Stimulated activated CD4-positive, alpha-beta T cell treated with anti-CD3 and anti-CD28 coated beads, Interleukin-1b, Interleukin-23, amount 100 ng/mL, for 1 hour (primary cell): ENCODE measurements at places on chromosomes 2 and 18.

DNA sequence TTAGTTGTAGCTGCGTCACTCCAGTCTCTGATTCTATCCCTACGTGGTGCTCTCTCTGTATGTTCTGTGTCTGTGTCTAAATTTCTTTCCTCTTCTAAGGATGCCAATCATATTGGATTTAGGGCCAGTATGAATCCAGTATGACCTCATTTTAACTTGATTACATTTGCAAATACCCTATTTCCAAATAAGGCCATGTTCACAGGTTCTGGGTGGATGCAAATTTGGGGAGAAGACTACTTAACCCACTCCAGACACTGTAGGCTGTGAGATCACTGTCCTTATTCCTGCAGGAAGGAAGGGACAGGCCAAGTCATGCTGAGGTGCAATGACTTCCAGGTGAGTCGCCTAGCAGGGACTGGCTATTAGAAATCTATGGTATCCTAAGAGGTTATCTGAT lies 272.2 kb downstream of the CELF4 start:
- no peak for DNase-seq

DNA sequence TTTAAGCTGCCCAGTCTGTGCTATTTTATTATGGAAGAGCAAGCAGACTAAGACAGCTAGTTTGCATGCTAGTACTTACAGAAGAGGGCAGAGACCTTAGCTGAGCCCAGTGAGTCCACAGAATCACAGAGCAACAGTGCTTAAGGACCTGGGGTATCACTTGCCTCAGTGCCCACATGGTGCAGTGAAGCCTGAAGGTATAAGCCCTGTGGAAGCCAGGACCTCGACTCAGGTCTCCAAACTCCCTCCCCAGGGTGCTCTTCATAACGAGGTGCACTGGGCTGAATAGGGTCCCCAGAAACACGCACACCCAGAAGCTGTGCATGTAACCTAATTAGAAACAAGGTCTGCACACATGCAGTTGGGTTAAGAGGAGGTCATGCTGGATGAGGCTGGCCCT lies 718.1 kb downstream of the GALR1 start:
- no peak for DNase-seq

- DNase-seq = no peak
Observed at GRCh38 chr18:2846636-2847316, at the start of gene EMILIN2. Gene EMILIN2 (plus strand): TSS chr18:2847006. CDS start chr18:2847189, 183 bp downstream.

DNA sequence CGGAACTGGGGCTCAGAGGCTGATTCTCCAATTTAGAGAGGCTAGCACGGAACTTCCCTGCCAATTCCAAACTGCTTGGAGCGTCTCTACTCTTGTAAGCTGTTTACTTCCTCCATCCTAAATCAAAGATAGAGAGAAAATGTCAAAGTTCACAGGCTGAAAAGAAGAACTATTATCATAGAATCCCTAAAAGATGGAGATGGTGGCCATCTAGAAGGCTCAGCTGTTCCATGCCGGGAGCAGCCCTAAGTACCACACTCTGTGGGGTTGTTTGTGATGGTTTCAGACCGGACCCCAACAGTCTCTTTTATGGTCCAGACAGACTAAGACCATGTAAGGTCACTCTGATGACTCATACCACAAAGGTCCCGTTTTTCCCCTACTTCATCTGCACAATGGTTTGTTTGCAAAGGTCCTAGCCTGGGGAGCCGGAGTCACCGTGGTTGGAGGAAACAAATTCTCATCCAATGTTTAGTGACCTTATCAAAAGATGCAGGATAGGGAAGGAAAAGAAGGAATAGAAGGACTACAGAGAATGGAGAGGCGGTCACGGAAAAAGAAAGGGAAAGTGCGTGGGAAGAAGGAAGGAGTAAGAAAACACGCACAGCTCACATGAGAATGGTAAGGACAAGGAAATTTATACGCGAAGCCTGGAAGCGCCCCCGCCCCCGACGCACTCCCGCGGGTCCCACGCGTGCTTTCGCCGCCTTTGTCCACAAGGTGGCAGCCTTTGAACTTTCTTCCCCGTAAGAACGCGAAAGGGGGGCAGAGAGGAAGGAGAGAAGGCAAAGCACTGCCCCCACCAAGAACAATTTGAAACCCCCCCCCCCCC lies 453 bp upstream of the ANTXR1 start:
- DNase-seq = no peak

GRCh38 chr2:89763254-89763580 lies 1071.7 kb downstream of the RPIA start:
- DNase-seq = no peak

- no peak for DNase-seq
Observed at GRCh38 chr18:49247781-49248180, 212.7 kb downstream of the DYM start.

DNA sequence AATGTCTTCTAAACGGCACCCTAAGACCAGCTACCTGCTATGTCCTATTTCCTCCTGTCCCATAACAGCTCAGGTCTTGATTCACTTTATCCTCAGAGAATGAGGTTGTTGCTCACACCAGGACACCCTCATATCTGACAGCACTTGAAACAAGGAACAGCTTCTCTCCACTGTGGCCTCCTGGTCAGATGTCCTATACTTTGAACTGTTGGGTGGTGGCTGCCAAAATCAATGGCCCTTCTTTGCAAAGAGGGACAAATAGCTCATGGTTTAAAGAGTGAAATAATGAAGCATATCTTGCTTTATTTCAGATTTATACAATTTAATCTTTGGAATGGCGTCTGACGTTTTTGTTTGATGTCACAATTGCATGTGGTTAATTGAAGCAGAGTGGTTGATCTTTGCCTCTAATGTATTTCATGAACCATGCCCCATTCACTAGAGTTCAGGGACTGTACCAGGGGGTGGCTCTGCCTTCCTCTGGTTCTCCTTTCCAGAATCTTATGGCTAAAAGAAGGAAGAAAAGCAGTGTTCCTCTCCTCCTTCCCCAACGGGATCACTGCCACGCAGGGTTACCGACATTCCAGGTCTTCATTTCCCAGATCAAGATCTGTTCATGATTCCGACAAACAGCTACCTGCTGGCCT lies 24.1 kb upstream of the ZCCHC2 start:
- no peak for DNase-seq

DNA sequence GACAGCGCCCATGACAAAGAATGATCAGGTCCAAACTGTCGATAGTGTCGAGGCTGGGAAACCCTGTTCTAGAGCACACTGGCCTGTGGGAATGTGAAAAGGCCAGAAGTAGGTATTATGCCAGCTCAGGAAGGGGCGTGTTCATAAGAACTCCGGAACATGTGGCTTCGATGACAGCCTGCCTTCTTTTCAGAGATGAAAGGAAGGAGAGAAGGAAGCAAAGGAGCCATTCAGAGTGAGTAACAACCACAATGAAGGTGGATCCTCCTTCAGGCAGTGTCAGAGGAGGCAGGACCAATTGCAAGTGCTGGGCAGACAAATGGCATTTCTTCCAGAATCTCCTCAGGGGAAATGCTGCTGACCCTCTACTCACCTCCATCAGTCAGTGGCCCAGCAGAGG lies 58.5 kb downstream of the NCKAP5 start:
- no peak for DNase-seq

DNA sequence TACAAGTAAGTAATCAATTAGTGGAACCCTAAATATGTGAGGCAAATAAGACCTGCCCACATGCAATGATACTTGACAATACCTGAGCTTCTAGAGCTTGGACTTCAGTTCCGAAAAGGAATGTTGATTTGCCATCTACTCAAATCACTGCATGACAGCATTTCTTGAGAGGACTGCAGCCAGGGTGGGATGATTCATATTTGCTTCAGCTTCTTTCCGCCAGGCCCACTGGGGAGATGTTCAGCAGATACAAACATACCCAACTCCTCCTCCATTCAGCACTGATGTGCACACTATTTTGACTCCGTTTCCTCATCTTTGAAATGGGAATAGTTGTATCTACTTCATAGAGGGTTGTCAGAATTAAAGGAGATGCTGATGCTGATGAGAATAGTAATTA lies 28.8 kb upstream of the TMEM177 start:
- DNase-seq = no peak

DNA sequence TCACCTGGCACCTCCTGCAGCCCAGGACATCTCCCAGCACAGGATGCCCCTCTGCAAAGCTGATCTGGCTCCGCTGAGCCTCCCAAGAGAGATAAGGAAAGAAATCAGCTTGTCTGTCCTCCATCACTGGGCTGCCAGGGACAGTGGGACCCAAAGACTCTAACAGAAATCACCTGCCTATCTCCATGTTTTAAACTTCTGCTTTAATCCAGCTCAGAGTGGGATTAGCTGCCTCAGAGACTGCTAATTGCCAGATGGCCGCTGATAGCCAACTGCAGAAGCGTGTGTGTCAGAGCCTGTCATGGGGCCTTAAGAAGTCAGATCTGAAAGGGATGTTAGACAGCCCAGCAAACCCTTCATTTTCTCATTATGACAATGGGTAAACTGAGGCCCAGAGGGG lies 389.4 kb upstream of the KLHL29 start:
- no peak for DNase-seq

GRCh38 chr18:55007602-55008001 lies 48.3 kb upstream of the CCDC68 start:
- DNase-seq = no peak

DNA sequence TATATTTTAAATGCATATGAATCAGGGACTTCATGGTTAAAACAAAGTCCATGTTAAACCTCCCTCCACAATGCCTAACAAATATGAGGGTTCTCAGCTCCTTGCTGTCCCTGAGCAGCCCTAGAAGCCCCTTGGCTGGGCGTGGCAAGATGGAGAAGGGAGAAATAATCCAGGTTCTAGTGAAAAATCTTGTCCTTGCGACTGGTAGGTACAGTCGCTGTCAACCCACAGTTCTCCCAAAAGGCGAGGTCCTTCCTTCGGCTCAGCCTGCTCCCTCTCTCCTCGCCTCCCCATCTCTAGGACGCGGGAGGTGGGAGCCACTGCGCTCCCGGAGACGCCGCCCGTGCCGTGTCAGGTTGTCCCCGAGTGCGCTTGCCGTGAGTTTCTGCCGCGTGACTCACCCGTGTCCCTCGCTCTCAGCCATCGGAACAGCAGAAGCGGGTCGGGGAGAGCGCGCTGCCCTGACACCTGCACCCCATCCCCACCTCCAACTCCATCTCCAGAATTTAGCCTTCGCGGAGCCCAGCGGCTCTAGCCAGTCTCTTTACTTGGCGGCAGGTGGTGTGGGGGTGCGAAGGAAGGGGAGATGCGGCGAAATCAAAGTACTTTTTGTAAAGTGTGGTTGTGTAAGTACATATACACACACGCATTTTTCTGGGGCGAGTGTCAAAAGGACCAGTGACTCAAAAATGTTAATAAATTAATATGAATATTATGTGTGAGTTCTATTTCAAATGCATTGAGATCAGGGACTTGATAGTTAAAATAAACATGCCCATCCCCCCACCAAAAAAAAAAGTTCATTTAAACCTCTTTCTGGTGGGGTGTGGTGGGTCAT lies 65.1 kb upstream of the TMEM17 start:
- no peak for DNase-seq

GRCh38 chr2:105272176-105272575 lies 30.6 kb downstream of the GPR45 start:
- no peak for DNase-seq

- DNase-seq = no peak
Observed at GRCh38 chr2:78293768-78294167, 731.7 kb upstream of the REG3G start.

DNA sequence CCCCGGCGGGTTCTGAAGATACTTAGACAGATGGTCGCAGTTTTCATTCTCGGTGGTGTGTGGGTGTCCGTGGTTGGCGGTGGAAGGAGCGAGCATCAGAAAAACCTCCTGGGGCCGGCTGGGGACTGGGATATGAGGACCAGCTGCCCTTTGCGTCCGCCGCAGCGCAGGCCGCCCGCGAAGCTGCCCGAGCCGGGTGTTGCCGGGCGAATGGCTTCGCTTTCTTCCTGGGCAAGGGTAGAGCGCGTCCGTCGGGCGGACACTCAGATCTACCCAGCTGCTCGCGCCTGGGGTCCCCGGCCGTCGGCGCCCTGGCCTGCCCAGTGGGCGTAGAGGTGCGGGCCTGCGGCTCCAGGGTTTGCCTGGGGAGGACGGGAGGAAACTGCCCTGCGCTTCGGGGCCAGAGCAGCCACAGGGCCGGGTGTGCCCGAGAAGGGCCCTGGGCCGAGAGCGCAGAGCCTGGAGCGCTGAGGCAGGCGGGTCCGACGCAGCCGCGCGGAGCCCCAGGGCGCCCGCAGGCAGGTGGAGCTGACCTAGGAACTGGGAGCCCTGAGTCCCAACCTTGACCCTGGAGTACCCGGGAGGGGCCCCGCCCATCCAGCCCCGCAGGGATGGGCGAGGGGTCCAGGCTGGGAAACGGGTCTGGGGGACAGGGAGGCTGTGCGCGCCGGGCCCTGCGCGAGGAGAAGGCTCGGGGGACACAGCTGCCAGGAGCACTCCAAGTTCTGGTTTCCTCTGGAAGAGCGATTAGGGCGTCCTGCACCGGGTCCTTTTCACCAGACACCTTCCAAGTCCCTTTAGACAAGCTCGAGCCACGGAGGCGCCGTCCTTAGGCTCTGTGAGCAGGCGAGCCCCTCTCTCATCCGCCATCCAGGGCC lies 1.3 kb downstream of the TWIST2 start:
- DNase-seq = no peak

DNA sequence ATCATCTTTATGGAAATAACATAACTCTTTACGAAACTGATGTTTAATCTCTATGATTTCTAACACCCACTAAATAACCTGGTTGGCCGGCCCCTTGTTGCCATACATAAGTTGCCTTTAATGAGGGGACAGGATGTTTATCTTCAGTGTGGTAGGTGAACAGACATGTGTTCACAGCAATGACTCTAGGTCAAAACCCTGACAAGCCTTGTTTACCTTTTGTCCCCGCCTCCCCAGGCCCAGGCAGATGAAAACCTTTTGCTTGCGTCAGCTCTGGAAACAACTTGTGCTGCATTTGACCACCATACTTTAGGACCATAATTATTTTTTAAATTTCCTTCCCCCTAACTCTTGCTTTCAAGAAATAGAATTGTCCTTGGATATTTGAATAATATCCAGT lies 2.9 kb upstream of the DSG4 start:
- no peak for DNase-seq
